Activated CD4-positive, alpha-beta T cell treated with anti-CD3 and anti-CD28 coated beads, Interleukin-2, amount 10 ng/mL, durations not matched to agents 24 days and 14 days (primary cell): ENCODE measurements at places on chromosomes 2 and 18. TPM values are rescaled to one million over a fixed set of nuclear protein-coding genes. Genes with fewer than 3 reads are reported as not detected.

DNA sequence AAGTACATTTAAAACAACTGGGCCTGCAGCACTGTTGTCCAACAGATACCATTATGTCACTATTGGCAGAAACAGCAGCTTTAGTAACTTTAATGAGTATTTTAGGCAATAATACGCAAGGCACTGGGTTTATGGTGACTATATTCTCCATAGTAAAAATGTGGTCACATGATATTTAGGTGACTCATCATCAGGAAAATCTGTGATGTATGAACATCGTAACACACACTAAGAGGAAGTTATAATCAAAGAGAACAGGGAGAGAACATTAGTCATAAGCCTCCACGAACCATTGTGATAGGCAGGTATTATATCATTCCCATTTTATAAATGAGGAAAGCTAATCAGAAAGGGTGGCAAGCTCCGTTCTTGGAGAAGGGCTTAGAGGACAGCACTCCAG is 36.9 kb downstream of the RAPH1 start:
- peak; percentile 20 for DNase-seq

- no peak for DNase-seq
These were observed 226.1 kb downstream of the DYSF start for GRCh38 chr2:71679491-71679890.

GRCh38 chr2:75268112-75268511 is 68.8 kb upstream of the TACR1 start:
- no peak for DNase-seq

- no peak for DNase-seq
These were observed 223.7 kb downstream of the ACKR3 start for GRCh38 chr2:236793023-236794011.

GRCh38 chr2:6824962-6825361 is 40.7 kb downstream of the CMPK2 start:
- DNase-seq = no peak

GRCh38 chr18:70046207-70046606 is 98.5 kb upstream of the CD226 start:
- DNase-seq = no peak

Gene IL37
- total RNA-seq = not detected in 2 replicates

Gene CYP26B1
- total RNA-seq = not detected in 2 replicates
